Activated CD4-positive, alpha-beta memory T cell treated with anti-CD3 and anti-CD28 coated beads for 36 hours (primary cell): ENCODE measurements at places on chromosomes 3 and 15. TPM values are rescaled to one million over a fixed set of nuclear protein-coding genes. Genes with fewer than 3 reads are reported as not detected.

- DNase-seq, result no peak
These were observed 21.6 kb upstream of the PLXNA1 start for GRCh38 chr3:126961191-126961790.

GRCh38 chr3:79297245-79297960, 470.4 kb downstream of the ROBO1 start:
- no peak for DNase-seq

TLR9 gene
- total RNA-seq, result 0.90 TPM

CELSR3 gene
- 6.9 TPM for total RNA-seq

PLSCR5 gene
- total RNA-seq, result not detected
